GM12864 (cell line): ENCODE measurements at places on chromosomes 11 and 22.

GRCh38 chr22:30169002-30169401, 77.6 kb downstream of the LIF start:
- DNase-seq = no peak

DNA sequence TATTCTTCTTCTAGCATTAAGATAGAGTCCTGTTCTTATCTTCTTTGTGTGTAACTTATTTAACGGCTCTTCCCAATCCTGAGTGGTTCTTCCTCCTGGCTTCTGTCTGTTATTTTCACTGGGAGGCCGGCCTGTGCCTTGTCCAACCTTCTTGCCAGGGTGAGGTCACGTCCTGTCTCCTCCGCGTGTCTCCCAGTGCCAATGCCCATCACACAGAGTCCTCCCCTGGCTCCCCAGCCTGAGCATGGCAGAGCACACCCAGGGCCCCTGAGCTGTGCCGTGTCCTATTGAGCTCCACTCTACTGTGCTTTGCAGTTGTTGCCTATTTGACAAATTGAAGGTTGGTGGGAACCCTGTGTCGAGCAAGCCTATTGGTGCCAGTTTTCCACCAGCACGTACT, 487.3 kb downstream of the BRD1 start:
- no peak for DNase-seq

DNA sequence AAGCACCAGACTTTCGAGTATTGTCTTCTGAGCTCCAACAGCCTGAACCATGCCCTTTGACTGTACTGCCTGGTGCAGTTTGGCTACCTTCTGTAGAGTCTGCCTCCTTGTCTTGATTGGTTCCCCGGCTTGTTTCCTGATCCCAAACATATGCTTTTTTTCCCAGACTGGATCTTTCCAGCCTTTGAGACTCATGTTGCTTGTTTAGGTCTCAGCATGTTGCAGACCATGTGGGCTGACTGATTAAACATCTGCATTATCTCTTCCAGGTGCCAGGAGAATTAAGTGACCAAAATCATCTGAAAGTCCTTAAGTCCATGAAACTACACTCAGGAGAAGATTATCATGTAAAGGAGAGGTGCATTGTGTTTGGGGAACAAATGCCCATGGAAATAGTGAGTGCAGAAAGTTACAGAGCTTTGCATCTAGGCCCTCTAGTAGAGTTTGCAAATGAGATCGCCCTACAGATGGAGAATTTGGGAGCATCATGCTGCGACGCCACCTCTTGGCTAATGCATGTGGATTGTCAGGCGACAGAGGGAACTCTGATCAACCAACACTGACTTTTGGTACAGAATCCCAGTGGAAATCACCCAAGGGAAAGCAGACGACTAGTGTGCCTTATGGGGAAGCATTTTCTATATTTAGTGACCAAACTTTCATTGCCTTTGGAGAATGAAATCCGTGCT, 188.8 kb downstream of the BLID start:
- DNase-seq = no peak

GRCh38 chr22:41976961-41977566, 7.8 kb downstream of the SEPTIN3 start:
- no peak for DNase-seq

- DNase-seq = no peak
Measured at GRCh38 chr11:128840137-128840536, 27.0 kb downstream of the KCNJ1 start.

DNA sequence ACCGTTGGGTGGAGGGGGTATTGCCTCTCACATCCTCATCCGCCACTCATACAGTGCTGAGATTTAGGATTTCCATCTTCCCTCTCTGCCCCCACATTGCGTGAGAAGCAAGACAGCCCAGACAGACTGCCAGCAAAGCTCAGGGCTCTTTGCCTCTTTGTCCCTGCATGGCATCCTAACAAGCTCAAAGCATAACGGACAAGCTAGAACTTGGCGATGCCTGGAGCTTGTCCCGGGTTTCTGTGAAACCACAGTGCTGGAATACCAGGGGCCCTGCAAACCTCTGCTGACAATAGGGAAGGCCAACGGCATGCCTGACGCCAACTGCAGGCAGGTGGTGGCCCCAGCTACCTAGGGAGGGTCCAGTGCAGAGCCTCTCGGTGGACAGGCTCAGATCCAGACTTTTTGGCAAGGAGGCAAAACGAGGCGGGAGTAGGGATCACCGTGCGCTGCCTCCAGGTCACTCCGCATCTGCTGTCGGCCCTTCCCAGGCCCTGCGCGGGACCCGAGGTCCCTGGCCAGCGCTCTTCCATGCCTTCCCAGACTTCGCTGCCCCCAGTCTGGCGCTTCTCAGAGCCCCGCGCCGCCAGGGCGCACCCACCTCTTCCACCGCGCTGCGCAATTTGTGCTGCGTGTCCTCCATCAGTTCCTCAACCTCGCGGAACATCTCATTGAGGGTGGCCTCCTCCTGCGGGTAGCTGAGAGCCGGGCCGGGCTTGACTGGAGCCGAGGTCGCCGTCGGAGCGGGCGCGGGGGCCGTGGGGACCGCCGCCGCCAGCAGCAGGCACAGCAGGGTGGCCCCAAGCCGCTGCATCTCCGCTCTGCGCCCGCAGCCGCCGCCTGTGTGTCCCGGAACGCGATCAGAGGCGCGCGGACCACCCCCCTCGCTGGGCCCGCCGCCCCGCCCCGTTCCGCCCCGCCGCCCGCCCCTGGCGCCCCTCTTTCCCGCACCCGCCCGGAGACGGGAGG, at the start of gene DKK3:
DKK3 (minus strand) TSS at position 858 of the 969 bp plus-strand sequence; CDS start at position 814, 44 bp downstream.
- DNase-seq = no peak

GRCh38 chr11:119937412-119937811, 200.5 kb downstream of the TRIM29 start:
- no peak for DNase-seq

GRCh38 chr22:27616033-27616432, 185.5 kb downstream of the MN1 start:
- DNase-seq = no peak

- DNase-seq = peak; percentile 52
Measured at GRCh38 chr22:17830043-17830961, 56.0 kb upstream of the BID start.

- DNase-seq = no peak
Measured at GRCh38 chr11:22559416-22559815, 66.2 kb downstream of the FANCF start.

DNA sequence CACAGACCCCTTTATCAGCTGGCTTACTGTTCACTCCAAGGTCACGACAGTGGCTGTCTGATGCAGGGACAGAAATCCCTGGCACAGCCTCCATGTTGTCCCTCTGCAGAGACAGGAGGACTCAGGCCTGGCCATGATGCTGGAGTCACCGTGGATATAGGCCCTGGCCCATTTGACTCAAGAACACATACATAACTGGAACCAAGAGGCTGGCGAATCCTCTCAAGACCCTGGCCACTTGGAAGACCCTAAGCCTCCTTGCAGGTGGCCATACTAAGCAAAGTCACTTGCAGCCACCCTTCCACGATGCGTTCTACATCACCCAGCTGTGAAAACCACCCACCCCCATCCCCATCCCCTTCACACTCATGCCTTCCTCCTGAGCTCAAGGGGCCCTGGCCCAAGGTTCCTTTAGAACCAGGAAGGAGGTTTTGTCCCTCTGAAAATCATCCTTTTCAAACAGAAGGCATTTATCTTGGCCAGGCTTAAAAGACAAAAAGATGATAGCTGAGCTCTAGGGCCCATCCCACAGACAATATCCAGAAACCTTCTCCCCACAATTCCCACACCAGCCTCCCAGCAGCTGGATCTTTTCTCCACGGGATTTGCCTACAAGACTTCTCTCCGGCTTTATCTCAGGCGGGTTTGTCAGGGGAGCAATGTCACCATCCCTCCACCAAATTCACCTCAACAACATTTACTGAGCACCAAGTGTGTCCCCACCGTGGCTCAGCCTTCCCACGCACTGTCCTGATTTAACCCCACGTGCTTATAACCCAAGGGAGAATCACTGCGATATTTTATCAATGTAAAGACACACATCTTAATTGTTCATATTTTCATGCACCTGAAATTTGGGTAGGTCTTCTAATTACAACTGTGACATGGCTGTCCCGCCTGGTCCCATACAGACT, 123.4 kb upstream of the SERPIND1 start:
- no peak for DNase-seq

DNA sequence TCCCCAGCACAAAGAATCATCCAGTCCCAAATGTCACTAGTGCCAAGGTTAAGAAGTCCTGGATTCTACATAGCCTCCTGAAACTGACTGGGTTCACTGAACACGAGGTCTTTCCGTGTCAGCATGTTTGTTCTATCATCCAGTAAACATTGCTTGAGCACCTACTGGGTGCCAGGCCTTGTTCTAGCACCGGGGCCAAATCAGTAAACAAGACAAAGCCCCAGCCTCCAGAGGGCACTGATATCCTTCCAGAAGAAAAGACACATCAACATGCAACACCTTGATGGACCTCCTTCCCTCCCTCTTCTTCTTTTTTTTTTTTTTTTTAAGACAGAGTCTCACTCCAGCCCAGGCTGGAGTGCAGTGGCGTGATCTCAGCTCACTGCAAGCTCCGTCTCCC, 26.9 kb downstream of the TPST2 start:
- DNase-seq = no peak

- peak; percentile 89 for DNase-seq
Measured at GRCh38 chr22:24433828-24434470, 6.5 kb downstream of the ADORA2A start.

DNA sequence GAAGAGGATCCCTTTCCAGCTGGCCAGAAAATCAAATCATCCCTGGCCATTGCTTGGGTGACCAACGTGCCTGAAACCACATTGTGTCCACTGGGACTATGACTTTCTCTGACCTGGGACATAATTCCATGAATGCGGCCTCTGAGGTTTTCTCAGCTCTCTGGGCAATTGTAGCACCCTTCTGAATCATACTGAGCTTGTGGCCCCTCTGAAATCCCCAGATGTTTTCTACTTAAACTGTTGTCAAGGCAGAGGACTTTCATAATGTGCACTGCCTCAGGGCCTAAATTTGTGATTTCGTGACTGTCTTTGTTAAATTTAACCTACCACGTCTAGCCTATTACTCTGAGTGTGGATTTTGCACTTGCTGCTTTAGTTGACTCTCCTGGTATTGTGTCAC, 321.1 kb upstream of the PLET1 start:
- DNase-seq = no peak

- no peak for DNase-seq
Measured at GRCh38 chr11:95910638-95911368, 13.1 kb downstream of the MTMR2 start.

DNA sequence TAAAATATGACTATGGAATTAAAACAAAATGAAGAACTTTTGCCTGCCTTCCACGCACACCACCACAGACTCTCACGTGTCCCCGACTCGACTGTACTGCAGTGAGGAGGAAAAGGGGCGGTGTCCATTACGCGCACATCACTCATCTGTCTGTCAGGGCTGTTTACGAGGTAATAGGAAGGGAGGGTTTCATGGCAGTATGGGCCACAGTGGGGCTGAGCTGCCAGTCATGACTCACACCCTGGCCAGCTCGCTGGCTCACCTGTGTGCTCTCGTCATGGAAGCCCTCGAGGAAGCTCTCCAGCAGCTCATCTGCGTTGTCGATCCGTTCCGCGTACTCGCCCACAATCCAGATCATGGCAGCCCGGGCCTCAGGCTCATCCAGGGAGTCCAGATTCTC, 33.5 kb upstream of the RASL10A start:
- DNase-seq = no peak

GRCh38 chr22:38032681-38033521, 24.3 kb upstream of the PICK1 start:
- no peak for DNase-seq

DNA sequence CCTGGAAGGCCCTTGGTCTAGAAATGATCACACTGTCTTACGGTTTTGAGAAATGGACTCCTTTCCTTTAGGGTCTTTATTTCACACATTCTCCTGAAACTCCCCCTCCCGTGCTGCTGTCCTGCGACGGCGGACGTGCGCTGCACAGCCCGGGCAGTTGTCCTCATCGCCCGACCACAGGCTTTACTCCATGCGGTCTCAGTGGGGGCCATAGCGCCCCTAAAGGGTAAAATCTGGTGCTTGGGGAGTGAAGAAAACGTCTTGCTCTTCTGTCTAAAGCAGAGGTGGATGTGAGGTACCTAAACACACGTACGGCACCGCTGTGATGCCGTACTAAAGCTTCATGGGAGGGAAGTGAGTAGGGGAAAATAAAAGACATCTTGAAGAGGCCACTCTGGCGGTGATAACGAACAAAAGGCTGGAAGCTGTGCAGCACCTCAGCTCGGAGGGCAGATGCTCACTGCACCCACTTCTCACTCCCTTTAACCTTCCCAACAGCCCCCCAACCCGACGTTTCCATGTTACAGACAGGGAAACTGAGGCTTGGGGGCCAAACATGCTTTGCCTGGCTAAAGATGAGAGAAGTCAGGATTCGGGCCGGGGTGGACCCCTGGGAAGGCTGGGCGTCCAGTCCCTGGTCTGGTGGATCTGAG, 22.6 kb downstream of the MPPED1 start:
- DNase-seq = no peak

DNA sequence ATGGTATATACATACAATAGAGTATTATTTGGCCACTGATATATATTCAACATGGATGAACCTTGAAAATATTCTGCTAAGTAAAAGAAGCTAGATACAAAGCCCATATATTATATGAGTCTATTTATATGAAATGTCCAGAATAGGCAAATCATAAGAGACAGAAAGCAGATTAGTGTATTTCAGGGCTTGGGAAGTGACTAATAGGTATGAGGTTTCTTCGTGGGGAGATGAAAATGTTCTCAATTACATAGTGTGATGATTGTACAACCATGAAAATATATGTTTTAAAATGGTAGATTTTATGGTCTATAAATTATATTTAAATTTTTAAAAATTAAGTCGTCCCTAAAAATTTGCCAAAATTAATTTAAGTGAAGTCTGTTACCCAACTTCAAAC, 92.2 kb downstream of the STK33 start:
- DNase-seq = no peak

GRCh38 chr11:65321828-65322485, 7.3 kb downstream of the CDC42EP2 start:
- no peak for DNase-seq

DNA sequence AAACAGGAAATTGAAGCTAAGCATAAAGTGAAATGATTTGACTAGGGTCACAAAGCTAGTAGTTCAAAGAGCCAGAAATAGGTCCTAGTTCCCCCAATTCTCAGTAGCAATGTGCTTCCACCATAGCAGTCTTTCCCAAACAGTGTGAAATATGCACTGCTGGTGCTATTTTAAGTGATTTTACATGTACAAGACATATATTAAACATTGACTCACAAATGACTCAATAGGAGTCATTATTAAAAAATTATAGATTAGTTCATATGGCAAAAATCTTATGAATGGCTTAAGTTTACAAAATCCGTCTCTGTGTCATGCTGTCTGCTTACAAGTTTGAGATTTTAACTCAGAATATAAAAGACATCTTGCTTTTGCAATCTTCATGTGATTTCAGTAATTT, 21.4 kb downstream of the KIF18A start:
- no peak for DNase-seq

- DNase-seq = no peak
Measured at GRCh38 chr11:100788561-100789295, 101.6 kb downstream of the ARHGAP42 start.

GRCh38 chr11:27178859-27179258, 138.2 kb downstream of the BBOX1 start:
- DNase-seq = no peak
